Cerebellar nuclear complex (tissue), 1 donor: ENCODE measurements at places on chromosomes 2 and 18.

DNA sequence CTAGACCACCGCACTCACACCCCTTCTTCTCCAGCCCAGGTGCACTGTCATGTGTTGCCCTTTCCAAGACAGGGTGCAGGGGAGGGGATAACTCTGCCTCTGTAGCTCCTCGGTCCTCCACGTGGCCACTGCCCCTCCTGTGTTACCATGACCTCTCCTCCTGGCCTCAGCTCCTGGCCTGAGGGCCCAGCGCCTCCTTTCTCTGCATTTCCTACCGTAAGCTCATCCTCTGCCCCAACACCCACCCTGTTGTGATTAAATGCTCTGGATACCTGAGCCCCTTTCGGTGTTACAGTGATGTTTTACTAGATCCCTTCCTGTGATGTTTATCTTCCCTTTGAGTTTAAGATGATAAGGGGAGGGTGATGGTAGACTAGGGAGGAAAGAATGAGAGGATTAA is 242.3 kb downstream of the PTPRM start:
- no peak for DNase-seq

DNA sequence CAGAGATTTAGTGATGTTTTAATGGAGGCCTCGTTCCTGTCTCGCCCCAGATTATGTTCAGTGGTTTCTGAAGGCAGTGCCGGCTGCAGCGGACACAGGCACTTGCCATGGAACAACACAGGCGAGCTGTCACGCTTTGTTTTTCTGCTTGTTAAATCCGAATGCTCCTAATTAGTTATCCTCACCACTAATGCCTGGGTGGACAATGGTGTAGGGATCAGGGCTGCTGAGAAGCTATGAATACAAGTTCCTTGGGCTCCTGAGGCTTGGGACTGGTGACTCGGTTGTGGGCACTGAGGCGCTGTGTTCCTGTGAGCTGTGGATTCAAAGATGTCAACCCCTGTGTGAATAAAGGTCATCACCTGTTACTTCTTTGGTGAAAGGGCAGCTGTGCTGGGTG is 123.5 kb downstream of the PLEKHM3 start:
- DNase-seq = no peak

GRCh38 chr2:232667989-232668583 is 29.0 kb upstream of the GIGYF2 start:
- DNase-seq = no peak

- no peak for DNase-seq
Observed at GRCh38 chr2:44959855-44960254, 18.4 kb downstream of the SIX3 start.

GRCh38 chr18:23826850-23827620 is 137.8 kb downstream of the LAMA3 start:
- no peak for DNase-seq

GRCh38 chr2:221915926-221916325 is 343.8 kb upstream of the EPHA4 start:
- no peak for DNase-seq

DNA sequence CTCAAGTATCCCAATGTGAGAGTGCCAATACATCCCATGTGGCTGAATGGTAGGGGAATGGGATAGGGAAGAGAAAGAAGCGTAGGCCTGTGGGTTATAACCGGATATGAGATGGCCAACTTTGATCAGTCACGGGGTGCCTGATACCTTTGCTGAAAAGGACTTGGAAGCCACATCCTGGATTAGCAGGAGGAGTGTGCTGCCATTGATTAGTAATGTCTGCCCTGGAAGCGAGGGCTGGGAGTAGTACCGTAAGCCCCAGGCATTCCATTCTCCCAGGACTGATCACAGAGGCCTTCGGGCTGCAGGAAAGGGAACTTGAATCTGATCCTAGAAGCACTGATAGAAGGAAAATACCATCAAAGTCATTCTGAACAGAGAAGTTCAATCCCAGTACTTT is 218.5 kb downstream of the TFCP2L1 start:
- no peak for DNase-seq

DNA sequence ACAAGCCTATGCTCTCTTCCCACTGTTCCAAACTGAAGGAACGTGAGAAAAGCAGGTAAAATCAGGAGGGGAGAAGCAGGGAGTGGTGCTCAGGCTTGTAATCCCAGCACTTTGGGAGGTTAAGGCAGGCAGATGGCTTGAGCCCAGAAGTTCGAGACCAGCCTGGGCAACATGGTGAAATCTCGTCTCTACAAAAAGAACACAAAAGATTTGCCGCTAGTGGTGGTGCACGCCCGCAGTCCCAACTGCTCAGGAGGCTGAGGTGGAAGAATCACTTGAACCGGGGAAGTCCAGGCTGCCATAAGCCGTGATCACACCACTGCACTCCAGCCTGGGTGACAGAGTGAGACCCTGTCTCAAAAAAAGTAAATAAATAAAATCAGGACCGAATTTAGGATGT is 1.3 kb upstream of the TMSB10 start:
- DNase-seq = no peak

GRCh38 chr18:23635283-23636070 is 27.2 kb downstream of the ANKRD29 start:
- DNase-seq = no peak

GRCh38 chr18:4134700-4135099 is 320.4 kb downstream of the DLGAP1 start:
- DNase-seq = no peak

- no peak for DNase-seq
Observed at GRCh38 chr2:42089340-42089925, 41.6 kb downstream of the PKDCC start.

- DNase-seq = no peak
Observed at GRCh38 chr18:22933966-22934423, 867 bp downstream of the RBBP8 start.

DNA sequence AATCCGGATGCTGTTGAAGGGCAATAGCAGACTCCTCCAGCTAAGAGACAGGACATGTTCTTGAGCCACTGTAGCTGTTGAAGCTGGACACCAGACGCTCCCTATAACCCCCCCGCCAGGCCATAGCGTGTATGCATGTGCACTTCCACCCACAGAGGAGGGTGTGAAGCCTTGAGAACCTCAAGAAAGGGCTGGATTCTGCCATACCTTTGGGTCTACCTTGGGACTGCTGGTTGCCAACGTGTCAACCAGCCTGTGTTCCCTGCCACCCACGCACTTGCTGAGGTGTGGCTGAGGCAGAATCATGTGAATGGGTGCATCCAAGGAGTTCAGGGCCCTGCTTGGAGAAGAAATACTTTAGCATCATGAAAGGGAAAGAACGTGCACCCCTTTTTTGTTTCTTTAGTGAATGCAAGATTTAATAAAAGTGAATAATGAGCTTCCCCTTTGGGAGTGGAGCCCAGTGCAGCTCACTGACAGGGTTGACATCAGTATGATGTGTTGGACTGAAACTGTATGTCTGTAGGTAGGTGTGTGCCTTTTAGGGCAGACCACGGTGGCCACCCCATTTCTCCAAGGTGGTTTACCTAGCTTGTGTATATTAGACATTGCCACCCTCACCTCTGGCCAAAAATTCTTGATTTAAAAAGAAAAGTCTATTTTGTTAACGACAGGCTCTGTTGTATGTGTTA is 198.3 kb downstream of the MGAT5 start:
- DNase-seq = no peak

- DNase-seq = no peak
Observed at GRCh38 chr2:221779614-221780067, 207.5 kb upstream of the EPHA4 start.

DNA sequence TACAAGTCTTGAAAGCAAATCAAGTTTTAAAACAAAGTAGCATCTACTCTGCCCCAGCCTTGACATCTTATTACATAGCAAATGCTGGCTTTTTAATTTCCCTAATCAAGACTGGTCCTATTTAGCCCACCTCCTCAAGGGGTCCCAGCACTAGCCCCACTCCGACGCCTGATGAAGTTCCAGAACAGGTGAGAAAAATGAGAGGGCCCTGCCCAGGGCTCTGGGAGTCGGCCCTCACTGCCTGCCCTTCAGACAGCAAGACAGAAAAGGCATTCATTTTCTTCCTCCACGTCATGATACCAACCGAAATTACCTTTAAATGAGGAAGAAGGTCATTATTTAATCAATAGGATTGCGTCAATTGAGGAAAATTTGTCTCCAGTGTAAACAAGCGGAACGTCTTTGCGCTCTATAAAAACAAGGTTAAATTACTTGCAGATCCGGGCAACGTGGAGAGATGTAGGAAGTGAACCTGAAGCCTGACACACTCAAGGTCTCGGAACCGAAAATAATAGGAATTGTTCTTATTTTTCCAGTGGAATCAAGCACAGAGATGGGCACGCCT is 170.6 kb upstream of the PKDCC start:
- DNase-seq = no peak

GRCh38 chr2:38215522-38215921 is 139.6 kb upstream of the CYP1B1 start:
- no peak for DNase-seq

- no peak for DNase-seq
Observed at GRCh38 chr2:120699292-120699691, 36.4 kb upstream of the GLI2 start.

DNA sequence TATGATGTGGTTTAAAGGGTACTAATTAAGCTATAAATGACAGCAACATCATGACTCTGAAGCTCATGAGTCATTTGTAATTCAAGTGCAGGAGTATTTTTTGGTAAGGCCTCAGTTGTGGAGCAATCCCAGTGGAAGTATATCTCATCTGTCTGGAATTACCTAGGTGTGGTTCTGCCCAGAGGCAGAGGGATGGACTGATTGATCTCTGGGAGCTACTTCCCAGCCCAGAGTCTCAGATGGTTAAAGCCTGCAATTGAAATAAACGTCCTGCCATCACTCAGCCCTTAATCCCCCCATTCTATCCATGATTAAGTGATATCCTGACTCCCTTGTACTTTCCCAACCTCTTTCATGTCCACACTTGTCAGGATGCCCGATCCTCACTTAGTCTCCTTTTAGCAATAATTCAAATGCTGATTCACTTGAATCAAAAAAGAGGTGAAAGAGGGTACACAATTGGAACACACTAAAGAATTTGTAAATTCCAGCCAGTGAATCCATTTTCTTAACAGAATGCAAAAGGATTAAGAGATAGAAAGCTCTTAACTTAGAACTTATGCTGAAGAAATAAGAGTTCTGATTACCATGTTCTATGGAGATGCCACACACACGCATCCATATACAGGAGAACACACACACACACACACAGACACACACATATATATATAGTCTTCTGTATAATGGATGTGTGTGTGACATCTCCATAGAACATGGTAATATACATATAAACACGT is 664.4 kb downstream of the NYAP2 start:
- no peak for DNase-seq

DNA sequence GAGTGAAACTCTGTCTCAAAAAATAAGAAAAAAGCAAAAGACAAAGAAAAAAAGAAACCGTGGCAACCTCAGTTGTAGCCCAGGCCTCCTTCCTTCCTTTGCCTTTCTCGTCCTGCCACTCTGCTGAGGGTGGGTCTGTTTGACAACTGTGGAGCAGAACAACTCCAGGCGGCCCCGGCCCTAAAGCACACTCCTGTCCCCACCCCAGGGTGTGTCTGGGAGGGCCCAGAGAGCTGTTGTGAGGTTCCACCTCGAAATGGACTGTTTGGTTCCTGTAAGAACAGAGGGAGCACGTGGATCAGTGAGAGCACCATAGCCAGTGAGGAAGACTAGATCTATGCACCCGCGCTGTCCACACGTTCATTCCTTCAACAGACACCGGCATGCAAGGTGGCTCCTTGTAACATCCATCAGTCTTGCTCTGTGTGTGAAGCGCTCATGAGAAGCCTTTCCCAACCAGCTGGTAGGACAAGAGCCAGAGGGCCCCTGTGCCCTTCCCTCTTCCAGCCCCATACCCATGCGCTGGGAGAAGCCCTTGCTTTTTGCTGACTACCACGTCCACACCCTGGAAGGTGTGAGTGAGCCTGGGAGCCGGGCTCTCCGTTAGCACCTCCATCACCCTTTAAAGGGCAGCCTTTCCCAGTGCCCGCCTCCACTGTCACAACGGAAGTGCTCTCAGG is 61.6 kb downstream of the SOWAHC start:
- DNase-seq = no peak

- no peak for DNase-seq
Observed at GRCh38 chr2:235583925-235584637, 90.2 kb downstream of the AGAP1 start.

- no peak for DNase-seq
Observed at GRCh38 chr2:234689911-234690379, 193.1 kb upstream of the ARL4C start.

GRCh38 chr2:150012986-150013385 is 425.4 kb upstream of the MMADHC start:
- DNase-seq = no peak

- no peak for DNase-seq
Observed at GRCh38 chr2:63663013-63663864, 74.5 kb downstream of the MDH1 start.

DNA sequence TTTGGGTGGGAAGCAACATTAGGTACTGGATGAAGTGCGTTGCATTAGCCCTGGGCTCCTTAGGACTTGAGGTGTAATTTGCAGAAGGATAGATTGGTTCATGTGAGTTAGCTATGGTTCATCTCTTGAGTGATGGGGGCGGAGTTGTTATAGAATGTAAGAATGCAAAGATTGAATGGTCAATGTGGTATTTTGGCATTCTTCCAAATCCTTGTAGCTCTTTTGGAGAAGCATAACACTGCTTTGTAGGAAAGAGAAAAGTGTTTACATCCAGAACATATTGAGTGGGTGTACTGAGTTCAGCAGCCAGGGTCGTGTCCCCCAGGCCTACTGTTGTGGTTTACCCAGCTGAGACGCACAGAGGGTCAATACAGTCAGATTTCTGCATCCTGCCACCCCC is 173.5 kb downstream of the FMNL2 start:
- DNase-seq = no peak

DNA sequence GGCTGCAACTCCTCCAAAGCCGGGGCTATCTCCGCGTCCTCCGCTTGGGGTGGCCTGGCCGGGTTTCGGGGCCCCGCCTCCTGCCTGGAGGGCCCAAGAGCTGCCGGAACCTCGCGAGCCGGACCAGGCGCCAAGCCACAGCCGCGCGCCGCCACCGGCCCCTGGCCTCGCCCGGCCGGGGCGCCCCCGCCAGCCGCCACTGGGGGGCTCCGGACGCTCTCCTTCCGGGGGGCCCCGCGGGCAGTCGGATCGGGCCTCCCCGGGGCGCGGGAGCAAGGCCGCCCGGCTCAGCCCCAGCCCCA is 17.4 kb upstream of the HAAO start:
- peak; percentile 58 for DNase-seq

DNA sequence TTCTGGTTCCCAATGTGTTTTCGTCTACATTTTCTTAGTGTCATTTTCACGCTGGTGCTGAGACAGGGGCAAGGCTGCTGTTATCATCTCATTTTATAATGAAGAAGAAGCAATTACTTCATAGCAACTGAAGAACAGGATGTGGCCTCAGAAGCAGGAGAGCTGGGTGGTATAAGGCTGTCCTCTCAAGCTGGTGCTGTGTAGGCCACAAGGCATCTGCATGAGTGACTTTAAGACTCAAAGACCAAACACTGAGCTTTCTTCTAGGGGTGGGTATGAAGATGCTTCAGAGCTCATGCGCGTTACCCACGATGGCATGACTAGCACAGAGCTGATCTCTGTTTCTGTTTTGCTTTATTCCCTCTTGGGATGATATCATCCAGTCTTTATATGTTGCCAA is 7.3 kb downstream of the IL36G start:
- DNase-seq = no peak

- no peak for DNase-seq
Observed at GRCh38 chr2:235660484-235661082, 166.7 kb downstream of the AGAP1 start.
